Progenitor cell of endocrine pancreas (in vitro differentiated cells): ENCODE measurements at places on chromosomes 16 and 17.

DNA sequence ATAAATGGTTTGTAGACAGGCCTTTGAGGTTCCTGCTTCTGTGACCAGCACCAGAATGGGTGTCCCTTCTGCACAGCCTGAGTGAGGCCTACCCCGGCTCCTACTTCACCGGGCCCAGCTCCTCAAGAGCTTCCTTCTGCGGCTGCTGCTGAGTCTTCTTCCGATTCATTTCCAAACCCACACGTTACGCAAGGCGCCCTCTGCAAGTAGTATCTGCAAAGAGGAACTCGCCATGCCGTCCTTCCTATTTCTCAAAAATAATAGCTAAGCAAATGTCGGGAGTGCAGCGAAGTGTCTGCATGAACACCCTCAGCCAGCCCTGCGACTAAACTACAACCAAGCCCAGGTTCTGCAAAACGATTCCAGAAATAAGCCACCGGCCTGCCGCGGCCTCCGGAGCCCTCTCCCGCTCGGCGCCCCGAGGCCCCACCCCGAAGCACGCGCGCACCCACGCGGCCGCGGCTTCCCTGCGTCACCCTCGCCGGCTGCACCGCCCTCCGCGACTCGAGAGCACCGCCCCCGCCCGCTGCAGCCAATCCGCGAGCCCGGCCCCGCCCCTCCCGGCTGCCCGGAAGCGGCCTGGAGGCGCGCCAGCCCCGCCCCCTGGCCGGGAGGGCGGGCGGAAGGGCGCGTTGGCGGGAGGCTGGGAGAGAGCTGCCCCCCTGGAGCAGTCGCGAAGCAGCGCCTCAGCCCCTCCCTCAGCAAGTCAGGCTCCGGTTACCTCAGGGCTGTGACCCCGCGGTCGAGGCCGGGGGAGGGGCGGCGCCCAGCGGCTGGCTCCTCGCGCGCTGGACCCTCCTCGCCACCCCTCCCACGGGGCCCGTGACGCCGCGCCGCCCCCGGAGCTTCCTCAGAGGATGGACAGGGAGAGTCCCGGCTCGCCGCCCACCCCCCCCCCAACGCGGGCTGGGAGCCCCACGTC is 8.3 kb downstream of the MNT start:
- peak; percentile 93 for DNase-seq

GRCh38 chr16:6714510-6714909 is 618.1 kb upstream of the RBFOX1 start:
- DNase-seq: no peak

DNA sequence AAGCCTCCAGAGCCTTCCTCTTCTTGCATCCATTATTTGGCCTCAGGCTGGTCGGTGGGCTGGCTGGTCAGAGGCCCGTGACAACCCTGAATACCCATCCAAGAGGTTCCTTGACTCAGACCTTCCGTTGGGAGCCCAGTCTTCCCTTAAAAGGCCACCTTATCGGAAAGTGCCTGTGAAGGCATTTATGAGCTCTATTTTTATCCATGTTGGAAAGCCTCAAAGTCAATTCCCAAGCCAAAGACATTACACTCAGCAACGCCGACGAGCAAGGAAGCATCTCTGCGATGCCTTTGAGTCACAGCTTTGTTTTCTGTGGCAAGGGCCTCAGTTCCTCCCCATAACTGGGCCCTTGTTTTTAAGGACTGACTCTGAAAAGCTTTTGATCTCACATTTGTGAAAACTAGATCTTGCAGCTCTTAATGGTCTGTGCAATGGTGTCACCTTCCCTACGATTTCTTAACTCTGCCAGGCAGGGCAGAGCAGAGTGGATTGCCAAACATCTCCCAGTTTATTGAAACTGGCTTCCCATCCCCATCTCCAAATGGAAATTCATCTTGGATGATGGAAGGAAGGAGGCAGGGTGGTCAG is 13.3 kb upstream of the SPOP start:
- no peak for DNase-seq

GRCh38 chr17:57552114-57552624 is 192.9 kb downstream of the CCDC182 start:
- no peak for DNase-seq

DNA sequence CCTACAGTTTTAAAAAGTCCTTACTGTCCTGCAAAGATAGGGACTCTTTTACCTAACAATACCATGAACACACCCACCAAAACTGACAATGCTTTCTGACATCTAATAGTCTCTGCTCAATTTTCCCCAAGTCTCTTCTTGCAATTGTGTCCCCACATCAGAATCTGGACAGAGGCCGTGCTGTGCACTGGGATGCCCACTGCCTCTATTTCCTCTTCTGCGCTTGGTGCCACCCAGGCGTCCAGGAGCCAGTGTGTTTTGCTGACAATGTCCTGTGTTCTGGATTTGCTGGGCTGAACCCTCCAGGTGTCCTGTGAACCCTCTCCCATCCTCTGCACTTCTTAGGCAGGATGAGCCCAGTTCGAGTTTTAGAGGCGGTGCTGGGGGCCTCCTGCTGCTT is 6.4 kb upstream of the ARHGDIA start:
- no peak for DNase-seq

GRCh38 chr17:37848690-37849616 is 75.3 kb upstream of the TBC1D3K start:
- no peak for DNase-seq

- no peak for DNase-seq
These were observed 21.0 kb upstream of the MTMR4 start for GRCh38 chr17:58535431-58535830.
